ENCODE measurements at places on chromosomes 13 and 19.

DNA sequence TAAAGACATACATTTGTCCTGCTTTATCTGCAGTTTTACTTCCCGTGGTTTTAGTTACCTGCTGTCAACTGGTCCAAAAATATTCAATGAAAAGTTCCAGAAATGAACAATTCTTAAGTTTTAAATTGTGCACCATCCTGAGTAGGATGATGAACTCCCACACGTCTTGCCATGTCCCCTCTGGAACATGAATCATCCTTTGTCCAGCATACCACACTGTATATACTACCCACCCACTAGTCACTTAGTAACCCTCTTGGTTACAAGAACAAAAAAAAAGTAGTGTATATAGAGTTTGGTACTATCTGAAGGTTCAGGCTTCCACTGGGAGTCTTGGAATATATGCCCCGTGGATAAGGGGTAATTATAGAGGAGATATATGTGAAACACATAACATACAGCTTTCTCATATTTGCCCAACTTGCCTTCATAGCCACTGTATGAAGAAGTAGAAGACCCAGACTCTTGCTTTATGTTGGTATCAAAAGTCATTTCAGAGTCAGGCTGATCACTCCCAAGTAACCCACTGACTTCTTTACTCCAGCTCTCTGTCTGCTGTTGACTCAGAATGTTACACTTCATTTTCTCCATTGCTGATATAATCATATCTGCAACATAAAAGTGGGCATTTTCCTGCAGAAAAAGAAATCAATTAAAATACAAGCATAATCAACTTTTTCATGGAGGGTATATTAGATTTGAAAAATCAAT is 19.3 kb downstream of the RUBCNL start:
- DNase-seq = peak; percentile 53

DNA sequence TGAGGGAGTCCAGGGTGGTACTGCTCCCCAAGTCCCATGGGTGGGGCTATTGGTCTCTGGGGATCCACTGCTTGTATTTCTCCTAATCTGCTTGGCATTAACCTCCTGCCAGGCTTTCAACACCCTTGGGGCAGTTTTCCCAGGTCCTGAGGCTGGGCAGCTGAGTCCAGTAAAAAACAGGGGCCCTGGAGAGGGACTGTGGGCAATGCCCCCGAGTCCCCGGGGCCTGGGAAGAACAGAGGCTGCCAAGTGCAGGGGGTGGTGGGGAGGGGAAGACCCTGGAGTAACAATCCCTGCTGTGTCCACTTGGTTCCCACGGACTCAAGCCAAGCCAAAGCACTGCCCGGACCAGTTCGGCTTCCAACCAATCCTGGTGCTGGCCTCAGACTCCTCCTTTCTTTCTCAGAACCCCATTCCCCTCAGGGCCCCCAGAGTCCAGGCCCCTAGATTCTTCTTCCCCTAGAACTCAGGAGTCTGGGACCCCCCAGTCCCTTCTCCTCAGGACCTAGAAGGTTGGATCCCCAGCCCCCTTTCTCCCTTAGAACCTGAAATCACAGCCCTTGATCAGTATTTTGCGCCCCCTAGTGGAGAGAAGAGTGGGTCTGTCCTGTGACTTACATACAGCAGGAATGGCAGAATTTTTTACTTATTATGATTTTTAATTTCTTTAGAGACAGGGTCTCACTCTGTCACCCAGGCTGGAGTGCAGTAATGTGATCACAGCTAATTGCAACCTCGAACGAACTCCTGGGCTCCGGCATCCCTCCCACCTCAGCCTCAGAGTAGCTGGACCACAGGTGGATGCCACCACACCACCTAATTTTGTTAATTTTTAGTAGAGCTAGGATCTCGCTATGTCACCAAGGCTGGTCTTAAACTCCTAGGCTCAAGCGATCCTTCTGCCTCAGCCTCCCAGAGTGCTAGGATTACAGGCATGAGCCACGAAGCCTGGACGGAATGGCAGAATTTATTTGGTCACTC is 3.7 kb upstream of the CLPTM1 start:
- peak; percentile 52 for DNase-seq

GRCh38 chr19:50187937-50188336 is 15.5 kb upstream of the MYH14 start:
- no peak for DNase-seq

GRCh38 chr13:38350114-38350617 is 515 bp downstream of the UFM1 start:
- DNase-seq = peak; percentile 59

GRCh38 chr13:113748101-113748861 is 10.7 kb upstream of the TMEM255B start:
- no peak for DNase-seq

GRCh38 chr19:2315818-2316353 is 7.9 kb upstream of the LINGO3 start:
- no peak for DNase-seq

- DNase-seq = no peak
These were observed 844.8 kb downstream of the PCDH17 start for GRCh38 chr13:58476206-58476918.

DNA sequence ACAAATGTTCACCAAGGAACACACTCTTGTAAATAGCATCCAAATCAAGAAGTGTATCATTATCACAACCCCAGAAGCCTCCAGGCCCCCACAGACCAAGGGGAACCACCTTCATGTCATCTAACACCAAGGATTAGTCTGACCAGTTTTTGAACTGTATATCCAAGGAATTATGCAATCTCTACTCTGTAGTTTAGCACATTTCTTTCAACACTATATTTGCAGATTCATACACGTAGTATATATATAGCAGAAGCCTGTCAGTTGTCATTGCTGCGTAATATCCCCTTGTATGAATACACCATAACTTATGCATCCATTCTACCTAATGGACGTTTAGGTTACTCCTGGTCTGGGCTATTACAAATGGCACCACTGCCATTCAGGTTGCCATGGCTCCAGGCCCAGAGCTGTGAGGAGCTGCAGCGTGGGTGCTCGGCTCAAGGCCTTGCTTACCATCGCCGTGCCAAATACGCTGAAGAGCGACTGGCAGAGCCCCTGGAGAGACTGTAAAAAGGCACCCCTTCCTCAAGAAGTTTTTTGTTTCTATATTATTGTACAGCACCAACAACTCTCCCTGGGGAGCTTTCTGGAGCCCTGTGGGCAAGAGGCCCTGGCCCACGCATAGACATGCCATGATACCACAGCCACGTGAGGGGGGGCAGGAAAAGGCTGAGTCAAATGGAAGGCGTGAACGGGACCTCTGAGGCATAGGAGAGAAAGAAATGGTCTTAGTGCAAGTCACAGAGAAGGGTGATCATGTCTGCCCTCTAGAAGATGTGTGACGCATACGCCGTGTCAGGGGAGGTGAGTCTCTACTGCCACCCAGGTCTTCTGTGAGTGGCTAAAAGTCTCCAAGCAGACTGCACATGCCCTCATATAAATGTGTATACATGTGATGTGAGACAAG is 10.8 kb downstream of the LATS2 start:
- DNase-seq = no peak

Measured in astrocyte (in vitro differentiated cells and primary cell).